NCI-H1417 treated with DMSO at 0.1 percent for 48 hours (cell line): ENCODE measurements at places on chromosomes 5 and 9.
A peak's percentile ranks its signal among the peaks of the same experiment; 100 is the strongest.

DNA sequence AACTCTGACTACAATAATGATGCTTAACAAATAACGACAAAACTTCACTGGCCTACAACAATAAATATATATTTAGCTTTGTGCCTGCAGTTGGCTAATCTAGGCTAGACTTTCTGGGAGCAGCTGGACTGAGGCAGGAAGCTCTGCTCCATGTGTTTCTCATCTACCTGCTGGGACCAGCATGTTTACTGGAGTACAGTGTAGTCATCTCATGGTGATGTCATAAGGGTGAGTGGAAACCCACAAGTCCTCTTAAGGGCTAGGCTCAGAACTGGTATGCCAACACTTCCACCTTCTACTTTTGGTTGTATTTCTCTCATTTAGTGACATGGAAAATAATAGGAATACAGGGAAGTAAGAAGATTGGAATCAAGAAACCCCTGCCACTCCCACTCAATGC lies 85.7 kb upstream of the NIPBL start:
- DNase-seq: no peak

DNA sequence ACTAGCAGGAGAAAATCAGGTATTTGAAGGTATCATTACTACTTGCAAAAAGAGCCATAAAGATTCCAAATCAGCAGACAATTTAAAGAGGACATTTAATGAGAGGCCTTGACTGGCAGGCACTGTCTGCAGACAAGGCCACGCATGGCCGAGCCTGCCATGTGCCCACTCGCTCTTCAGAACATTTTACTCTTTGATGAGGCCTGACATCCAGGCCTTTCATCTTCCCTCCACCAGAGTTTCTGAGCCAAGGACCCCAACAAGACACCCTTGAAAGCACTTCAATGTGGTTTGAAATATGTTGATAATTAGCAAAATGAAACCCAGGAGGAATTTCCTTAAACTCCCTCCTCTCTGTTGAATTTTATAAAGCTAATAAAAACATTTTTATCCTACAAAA lies 16.4 kb downstream of the AK8 start:
- no peak for DNase-seq

- no peak for DNase-seq
Observed at GRCh38 chr9:33137781-33138264, 29.3 kb downstream of the B4GALT1 start.

DNA sequence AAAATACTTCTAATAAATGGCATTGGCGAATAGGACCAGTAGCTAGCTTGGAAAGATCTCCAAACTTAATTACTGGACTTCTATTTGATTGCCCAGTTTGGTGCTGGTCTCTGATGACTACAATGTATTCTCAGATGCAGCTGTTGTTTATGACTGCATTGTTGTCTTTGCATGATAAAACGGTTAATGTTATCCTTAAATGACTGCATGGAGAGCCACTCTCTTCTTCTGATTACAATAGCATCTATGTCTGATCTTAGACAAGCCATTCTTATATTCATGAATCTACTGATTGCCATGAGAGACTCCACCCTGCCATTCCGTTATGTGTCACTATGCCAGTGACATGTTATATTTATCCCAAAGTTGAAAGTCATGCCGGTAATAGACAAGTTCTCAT lies 42.9 kb upstream of the ERBIN start:
- DNase-seq: no peak

- no peak for DNase-seq
Observed at GRCh38 chr5:13695076-13695712, 249.3 kb downstream of the DNAH5 start.

- DNase-seq: peak; percentile 30
Observed at GRCh38 chr5:6820851-6821479, 107.7 kb downstream of the TENT4A start.

- no peak for DNase-seq
Observed at GRCh38 chr5:125486634-125487033, 740.2 kb upstream of the ZNF608 start.

DNA sequence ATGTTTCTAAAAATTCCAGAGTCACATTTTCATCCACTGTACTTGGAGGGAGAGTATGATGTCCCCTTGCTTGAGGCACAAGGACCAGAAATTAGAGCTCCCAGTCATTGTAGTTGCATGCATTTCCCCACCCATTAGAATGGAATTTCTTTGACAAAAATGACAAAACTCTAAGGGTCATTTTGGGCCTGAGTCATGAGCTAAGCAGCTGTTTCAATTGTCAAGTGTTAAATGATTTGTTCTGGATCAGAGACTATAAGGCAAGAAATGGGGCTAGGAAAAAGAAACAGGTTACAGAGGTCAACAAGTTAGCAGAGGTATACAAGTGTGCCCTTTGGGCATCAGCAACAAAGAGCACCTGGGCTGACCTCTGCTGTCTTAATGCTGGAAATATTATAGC lies 131.2 kb upstream of the IQGAP2 start:
- no peak for DNase-seq

GRCh38 chr5:3010301-3010952 lies 258.9 kb upstream of the IRX2 start:
- no peak for DNase-seq

DNA sequence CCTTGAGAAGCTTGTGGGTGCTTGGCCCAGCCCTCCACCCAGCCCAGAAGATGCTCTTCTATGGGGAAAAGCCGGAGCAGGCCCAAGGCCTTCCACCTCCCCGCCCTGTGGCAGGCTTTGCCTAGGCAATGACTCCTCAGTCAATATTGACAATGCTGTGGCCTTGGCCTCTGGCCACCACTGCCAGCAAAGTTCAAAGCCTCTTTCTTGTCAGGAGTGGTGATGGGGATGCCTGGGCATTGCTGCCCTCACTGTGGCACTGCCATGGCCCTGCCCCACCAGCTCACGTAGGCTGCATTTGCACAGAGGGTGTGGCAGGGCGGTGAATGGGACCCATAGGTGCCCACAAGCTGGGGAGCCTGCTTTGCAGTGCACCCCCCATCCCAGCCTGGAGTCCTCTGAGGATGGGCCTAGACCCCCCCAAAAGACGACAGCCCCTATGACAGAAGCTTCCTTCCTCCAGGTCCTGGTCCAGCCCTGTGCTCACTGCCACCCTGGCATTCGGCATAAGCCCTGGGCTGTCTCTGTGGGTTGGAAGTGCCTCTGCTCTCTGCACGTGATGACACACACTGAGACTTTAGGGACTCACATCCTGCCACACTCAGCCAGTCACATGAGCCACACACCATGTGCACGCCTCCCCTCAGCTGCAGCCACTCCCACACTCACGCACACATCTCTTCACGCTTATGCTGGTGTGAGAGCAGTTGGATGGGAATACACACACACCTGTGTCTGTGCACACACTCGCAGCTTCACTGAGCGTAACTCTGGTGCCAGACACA lies 31.1 kb downstream of the MORN5 start:
- no peak for DNase-seq

GRCh38 chr5:146475190-146475780 lies 28.2 kb downstream of the TCERG1 start:
- no peak for DNase-seq

GRCh38 chr9:91935066-91935749 lies 14.8 kb downstream of the ROR2 start:
- DNase-seq: no peak

GRCh38 chr9:79695531-79696175 lies 123.9 kb downstream of the TLE4 start:
- no peak for DNase-seq

- no peak for DNase-seq
Observed at GRCh38 chr9:134306636-134307600, 19.3 kb upstream of the RXRA start.

GRCh38 chr5:108101130-108101529 lies 280.8 kb downstream of the FBXL17 start:
- DNase-seq: no peak

DNA sequence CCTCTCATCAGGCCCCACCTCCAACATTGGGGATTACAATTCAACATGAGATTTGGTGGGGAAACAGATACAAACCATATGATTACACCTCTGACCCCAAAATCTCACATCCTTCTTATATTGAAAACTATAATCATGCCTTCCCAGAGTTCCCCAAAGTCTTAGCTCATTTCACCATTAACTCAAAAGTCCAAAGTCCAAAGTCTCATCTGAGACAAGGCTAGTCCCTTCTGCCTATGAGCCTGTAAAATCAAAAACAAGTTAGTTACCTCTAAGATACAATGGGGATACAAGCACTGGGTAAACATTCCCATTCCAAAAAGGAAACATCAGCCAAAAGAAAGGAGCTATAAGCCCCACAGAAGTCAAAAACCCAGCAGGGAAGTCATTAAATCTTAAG lies 26.8 kb upstream of the ARSB start:
- no peak for DNase-seq

DNA sequence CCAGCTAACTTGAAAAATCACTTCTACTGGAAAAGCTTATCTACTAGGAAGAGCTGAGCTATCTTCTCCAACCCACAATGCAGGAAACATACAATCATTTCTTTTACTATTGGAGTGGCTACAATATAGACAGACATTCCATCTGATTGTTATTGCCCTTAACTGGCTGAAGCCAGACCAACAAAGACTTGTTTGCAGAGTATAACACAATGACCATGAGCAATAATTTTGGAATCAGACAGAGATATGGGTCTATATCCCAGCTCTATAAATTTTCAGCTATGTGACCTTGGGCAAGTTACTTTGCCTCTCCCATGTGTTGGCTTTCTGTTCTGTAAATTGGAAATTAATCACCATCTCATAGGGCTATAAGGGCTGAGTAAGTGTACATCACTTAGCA lies 244.7 kb upstream of the SLC30A5 start:
- no peak for DNase-seq

GRCh38 chr9:126992427-126992826 lies 77.8 kb downstream of the RALGPS1 start:
- no peak for DNase-seq

DNA sequence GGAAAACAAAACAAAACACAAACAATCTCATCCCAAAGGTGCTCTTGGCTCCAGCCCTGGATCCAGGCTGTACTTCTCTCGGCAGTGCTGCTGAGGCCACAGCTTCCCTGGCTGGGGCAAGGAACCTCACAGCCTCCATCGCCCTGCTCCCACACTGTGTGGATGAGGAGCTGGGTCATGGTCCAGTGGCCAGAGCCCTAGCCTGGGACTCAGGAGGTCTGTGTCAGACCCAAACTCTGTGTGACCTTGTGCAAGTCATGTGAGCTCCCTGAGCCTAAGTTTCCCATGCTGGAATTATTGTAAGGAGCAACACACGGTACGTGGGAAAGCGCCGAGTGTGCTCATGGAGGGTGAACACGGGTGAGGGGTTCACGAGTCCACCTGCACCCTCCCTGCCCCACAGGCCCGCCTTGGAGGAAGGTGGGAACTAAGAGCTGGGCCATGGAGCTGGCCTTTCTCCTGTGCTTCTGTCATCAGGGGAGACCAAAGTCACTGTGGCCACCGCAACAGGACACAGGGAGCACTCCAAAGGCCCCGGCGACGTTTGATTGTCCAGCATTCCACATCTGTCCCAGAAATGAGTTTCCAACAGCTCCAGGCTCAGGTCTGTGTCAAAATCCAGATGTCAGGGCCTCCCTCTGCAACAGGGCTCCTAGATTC lies 26.2 kb upstream of the SMU1 start:
- DNase-seq: no peak

- DNase-seq: no peak
Observed at GRCh38 chr5:81233080-81233634, at the start of gene CKMT2. Gene CKMT2 (plus strand): TSS chr5:81233322. CDS start chr5:81251133, 17,811 bp downstream.

DNA sequence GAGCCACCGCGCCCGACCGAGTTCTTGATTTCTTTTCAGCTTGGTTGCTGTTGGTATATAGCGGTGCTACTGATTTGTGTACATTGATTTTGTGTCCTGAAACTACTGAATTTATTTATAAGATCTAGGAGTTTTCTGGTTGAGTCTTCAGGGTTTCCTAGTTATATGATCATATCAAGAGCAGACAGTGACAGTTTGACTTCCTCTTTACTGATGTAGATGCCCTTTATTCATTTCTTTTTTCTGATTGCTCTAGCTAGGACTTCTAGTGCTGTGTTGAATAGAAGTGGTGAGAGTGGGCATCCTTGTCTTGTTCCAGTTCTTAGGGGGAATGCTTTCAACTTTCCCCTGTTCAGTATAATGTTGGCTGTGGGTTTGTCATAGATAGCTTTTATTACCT lies 17.4 kb upstream of the LRRC19 start:
- DNase-seq: no peak

- no peak for DNase-seq
Observed at GRCh38 chr9:86575137-86575536, 220.9 kb upstream of the TUT7 start.

GRCh38 chr5:97022898-97023297 lies 87.0 kb downstream of the LNPEP start:
- DNase-seq: no peak

DNA sequence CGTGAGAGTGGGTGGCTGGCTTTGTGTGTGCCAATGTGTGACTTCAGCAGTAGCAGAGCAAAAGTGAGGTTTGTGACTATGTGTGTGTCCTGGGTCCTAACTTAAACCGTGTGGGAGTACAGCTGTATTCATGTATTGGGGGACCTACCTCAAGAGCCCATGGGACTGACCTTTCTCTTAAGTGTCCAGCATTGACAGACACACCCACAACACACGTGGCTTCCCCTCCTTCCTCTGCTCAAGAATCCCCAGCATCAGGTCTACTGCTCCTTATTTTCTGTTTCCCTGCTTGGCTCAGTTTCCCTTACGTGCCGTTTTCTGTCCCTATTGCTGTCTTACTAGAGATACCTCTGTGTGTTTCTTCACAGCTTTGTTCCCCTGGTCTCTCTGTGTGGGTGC lies 616 bp downstream of the IL11RA start:
- no peak for DNase-seq

DNA sequence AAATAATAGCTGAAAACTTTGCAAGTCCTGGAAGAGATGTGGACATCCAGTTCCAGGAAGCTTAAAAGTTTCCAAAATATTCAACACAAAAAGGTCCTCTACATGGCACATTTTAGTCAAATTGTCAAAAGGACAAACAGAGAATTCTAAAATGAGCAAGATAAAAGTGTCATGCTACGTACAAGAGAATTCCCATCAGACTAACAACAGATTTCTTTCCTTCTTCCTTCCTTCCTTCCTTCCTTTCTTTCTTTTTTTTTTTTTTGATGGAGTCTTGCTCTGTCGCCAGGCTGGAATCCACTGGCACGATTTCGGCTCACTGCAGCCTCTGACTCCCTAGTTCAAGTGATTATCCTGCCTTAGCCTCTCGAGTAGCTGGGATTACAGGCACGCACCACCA lies 39.3 kb downstream of the BTNL8 start:
- no peak for DNase-seq

- DNase-seq: no peak
Observed at GRCh38 chr9:105751761-105752160, 57.4 kb downstream of the TMEM38B start.

- no peak for DNase-seq
Observed at GRCh38 chr5:39381376-39381775, 17.1 kb upstream of the C9 start.

GRCh38 chr9:4973902-4974301 lies 11.2 kb upstream of the JAK2 start:
- DNase-seq: no peak
